Colonic mucosa (tissue), 4 donors: ENCODE measurements at places on chromosomes 1 and 21. TPM values are rescaled to one million over a fixed set of nuclear protein-coding genes. Genes with fewer than 3 reads are reported as not detected.

The TRNP1 gene
- total RNA-seq = 2.5 TPM

The LHX8 gene
- total RNA-seq = not detected

The RAB13 gene
- 62.7 TPM for total RNA-seq

The KMO gene
- total RNA-seq = not detected

The IL20 gene
- total RNA-seq = not detected

The APCS gene
- 0.84 TPM for total RNA-seq

The NUDT4B gene
- 1.7 TPM for total RNA-seq

DNA sequence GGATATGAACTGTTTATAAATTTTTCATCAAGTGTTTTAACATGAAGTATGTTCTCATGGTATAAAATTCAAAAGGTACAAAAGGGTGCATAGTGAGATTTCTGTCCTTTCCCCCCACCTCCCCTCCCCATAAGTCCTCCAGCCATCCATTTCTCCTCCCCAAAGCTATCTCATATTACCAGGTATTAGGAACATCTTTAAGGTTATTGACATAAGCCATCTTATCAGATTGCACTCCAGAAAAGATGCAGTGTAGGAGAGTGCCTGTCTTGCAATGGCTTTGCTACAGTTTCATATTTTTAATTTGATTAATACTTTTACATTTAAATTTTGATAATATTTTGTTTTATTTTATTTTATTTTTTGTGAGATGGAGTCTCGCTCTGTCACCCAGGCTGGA is 13.5 kb upstream of the HPCAL4 start:
- no peaks in the 10 kb centered on the region for H3K36me3 ChIP-seq
- H3K4me3 ChIP-seq = no peak overlapping the region
- H3K27ac ChIP-seq = no peak overlapping the region
- DNase-seq = no peak
- no peaks in the 10 kb centered on the region for H3K4me1 ChIP-seq

- no peaks in the 10 kb centered on the region for H3K4me1 ChIP-seq
- H3K36me3 ChIP-seq = no peaks in the 10 kb centered on the region
- no peak overlapping the region for H3K27ac ChIP-seq
- no peaks in the 10 kb centered on the region for H3K27me3 ChIP-seq
These were observed 366.8 kb downstream of the HLX start for GRCh38 chr1:221246067-221246466.

GRCh38 chr21:37445228-37445627 is 78.7 kb downstream of the DYRK1A start:
- no peak overlapping the region for H3K27ac ChIP-seq
- H3K4me1 ChIP-seq = peaks cover 11% of the 10 kb centered on the region
- no peak for DNase-seq
- no peaks in the 10 kb centered on the region for H3K27me3 ChIP-seq

DNA sequence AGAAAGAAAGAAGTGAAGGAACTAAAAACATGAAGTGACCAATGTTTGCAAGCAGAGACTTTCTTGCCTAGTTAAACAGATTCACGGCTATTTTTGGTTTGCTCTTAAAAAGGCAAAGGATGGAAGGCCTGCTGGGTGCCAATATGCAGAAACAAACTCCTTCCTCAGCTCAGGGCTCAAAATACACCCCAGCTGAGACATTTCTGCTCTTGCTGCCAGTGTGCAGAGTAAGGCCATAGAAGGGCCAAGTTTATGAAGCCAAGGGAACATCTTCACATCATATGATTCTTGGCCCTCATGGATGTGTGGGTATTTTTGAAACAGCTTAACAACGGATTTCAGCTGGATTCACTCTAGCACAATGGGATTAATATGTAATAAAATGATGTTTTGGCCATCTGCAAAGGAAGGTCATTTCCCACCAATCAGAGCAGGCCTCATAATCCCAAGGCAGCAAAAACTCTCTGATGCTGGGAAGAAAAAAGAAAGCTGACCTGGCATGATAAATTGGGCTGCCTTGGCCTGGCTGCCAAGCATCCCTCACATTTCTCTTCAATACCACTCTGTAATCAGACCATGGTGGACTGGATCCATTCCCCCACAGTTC is 70.7 kb downstream of the CAPZB start:
- no peaks in the 10 kb centered on the region for H3K36me3 ChIP-seq
- no peak overlapping the region for H3K27ac ChIP-seq
- DNase-seq = no peak
- no peaks in the 10 kb centered on the region for H3K27me3 ChIP-seq
- no peak overlapping the region for H3K4me3 ChIP-seq

DNA sequence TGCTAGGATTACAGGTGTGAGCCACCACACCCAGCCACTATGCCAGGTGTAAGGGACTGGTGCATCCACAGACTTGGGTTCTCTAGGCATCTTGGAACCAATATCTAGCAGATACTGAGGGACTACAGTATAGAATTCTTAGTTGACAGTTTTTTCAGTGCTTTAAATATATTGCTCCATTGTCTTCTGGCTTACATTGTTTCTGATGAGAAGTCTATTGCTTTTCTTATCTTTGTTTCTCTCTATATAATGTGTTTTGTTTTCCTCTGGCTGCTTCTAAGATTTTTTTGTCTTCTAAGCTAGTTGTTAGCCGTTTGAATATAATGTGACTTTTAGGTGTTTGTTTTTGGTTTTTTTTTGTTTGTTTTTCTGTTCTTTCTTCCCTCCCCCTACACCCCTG is 13.5 kb downstream of the NUF2 start:
- no peaks in the 10 kb centered on the region for H3K27me3 ChIP-seq
- H3K27ac ChIP-seq = no peak overlapping the region

DNA sequence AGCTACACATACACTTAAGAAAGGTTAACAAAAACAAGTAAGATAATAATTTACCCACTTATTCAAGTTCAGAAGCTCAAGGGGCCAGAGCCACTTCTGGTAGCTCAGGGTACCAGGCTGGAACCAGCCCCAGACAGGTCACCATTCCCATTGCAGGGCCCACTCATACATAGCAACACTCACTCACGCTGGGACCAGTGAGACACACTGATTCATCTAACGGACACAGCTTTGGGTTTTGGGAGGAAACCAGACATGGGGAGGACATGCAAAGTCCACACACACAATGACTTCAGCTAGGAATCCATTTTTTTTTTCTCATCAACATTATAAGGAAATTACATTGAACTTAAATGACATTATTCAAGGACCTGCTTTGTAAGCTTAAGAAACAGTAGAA is 169.1 kb downstream of the ZC3H11B start:
- H3K4me1 ChIP-seq = no peaks in the 10 kb centered on the region
- no peak overlapping the region for H3K27ac ChIP-seq
- H3K36me3 ChIP-seq = no peaks in the 10 kb centered on the region
- DNase-seq = no peak

- H3K36me3 ChIP-seq = no peaks in the 10 kb centered on the region
- H3K4me1 ChIP-seq = no peaks in the 10 kb centered on the region
- no peak overlapping the region for H3K4me3 ChIP-seq
- H3K27me3 ChIP-seq = no peaks in the 10 kb centered on the region
These were observed 198.4 kb upstream of the PTGFR start for GRCh38 chr1:78292361-78292760.

DNA sequence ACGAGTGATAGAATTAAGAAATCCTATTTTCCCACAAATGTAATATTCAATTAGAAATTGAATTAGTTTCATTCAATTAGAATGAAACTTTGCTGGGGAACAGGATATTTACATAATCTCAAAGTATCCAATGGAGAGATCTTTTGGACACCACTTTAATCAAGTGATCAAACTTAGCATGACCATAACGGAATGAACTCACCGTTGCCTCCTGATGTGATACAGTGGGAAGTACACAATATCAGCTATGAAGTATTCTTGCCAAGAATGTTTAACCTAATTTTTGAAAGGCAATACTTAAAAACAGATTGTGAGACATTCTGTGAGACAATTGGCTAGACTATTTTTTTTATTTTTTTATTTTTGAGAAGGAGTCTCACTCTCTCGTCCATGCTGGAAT is 16.6 kb downstream of the CDKN2C start:
- no peak overlapping the region for H3K27ac ChIP-seq
- no peaks in the 10 kb centered on the region for H3K4me1 ChIP-seq
- H3K27me3 ChIP-seq = no peaks in the 10 kb centered on the region
- no peak for DNase-seq
- no peak overlapping the region for H3K4me3 ChIP-seq
- H3K36me3 ChIP-seq = no peaks in the 10 kb centered on the region
